ENCODE measurements at places on chromosomes 7 and 10. TPM values are rescaled to one million over a fixed set of nuclear protein-coding genes. Genes with fewer than 3 reads are reported as not detected.

- peaks cover 6% of the 10 kb centered on the region for H3K4me1 ChIP-seq
- H3K27ac ChIP-seq, result no peak overlapping the region
- no peaks in the 10 kb centered on the region for H3K36me3 ChIP-seq
- no peak overlapping the region for H3K4me3 ChIP-seq
- no peaks in the 10 kb centered on the region for H3K27me3 ChIP-seq
Observed at GRCh38 chr7:21819048-21819447, 126.7 kb downstream of the CDCA7L start.

DNA sequence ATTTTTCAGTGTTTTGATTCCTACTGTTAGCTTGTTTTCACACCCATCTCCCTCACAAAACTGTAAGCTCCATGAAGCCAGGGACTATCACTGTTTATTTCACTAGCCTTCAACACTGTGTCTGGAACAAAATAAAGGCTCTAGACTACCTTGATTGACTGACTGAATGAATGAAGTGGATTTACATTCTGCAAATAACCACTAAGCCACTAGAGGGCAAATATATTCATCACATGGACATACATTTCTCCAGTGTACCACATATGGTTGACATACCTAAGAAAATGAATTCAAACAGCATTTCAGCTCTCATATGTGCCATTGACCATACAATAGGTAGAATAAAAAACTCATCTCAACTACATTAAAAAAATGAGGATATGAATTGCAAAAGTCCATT lies 185.9 kb downstream of the RAB11FIP2 start:
- DNase-seq, result no peak
- H3K36me3 ChIP-seq, result no peaks in the 10 kb centered on the region
- no peak overlapping the region for H3K4me3 ChIP-seq
- H3K27ac ChIP-seq, result no peak overlapping the region

DNA sequence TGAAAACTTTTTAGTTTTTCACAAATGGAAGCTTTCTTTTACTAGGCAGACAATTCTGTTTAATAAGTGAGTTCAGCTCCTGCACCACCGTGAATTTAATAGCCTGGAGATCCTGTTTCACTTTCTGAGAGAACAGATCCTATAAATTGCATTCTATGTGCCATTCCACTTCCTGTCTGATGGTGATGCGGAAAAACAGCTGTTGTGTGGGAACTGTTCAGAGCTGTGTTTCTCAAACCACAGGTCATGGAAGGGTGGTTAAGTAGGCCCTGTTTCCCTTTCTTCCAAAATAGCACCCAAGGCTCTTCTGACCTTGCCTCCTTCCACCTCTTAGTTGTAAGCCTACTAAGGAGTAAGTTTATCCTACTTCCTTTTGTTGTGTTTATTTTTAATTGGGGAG lies 97.2 kb upstream of the DKK1 start:
- no peak overlapping the region for H3K4me3 ChIP-seq
- no peak overlapping the region for H3K27ac ChIP-seq
- H3K27me3 ChIP-seq, result no peaks in the 10 kb centered on the region
- H3K4me1 ChIP-seq, result no peaks in the 10 kb centered on the region
- no peaks in the 10 kb centered on the region for H3K36me3 ChIP-seq

- H3K27me3 ChIP-seq, result no peaks in the 10 kb centered on the region
- no peak overlapping the region for H3K27ac ChIP-seq
- peaks cover 4% of the 10 kb centered on the region for H3K4me1 ChIP-seq
- no peaks in the 10 kb centered on the region for H3K36me3 ChIP-seq
Observed at GRCh38 chr10:983971-984655, 4.1 kb upstream of the GTPBP4 start.

- no peak overlapping the region for H3K27ac ChIP-seq
- H3K4me1 ChIP-seq, result peaks cover 17% of the 10 kb centered on the region
- no peak overlapping the region for H3K4me3 ChIP-seq
- H3K27me3 ChIP-seq, result no peaks in the 10 kb centered on the region
- DNase-seq, result no peak
- peaks cover 32% of the 10 kb centered on the region for H3K36me3 ChIP-seq
Observed at GRCh38 chr7:128073671-128074310, 42.6 kb upstream of the LRRC4 start.

DNA sequence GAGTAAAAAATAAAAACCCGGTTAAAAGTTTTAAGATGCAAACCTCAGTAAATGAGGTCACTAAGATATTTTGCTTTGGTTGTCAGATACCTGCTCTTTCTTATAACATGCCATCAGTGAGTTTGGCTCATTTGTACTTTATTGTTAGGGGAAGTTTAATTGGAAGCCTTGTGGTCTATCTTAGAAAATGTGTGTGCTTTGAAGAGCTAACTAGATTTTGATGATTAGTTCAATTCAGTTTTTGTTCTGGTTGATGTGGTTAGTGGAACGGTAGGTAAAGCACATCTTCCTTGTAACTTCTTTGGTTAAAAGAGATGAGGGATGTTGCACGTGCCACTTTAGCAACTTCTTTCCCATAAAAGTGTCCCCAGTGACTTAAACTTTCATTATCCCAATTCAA lies 353.4 kb upstream of the GALNT17 start:
- H3K27me3 ChIP-seq, result no peaks in the 10 kb centered on the region
- DNase-seq, result no peak

DNA sequence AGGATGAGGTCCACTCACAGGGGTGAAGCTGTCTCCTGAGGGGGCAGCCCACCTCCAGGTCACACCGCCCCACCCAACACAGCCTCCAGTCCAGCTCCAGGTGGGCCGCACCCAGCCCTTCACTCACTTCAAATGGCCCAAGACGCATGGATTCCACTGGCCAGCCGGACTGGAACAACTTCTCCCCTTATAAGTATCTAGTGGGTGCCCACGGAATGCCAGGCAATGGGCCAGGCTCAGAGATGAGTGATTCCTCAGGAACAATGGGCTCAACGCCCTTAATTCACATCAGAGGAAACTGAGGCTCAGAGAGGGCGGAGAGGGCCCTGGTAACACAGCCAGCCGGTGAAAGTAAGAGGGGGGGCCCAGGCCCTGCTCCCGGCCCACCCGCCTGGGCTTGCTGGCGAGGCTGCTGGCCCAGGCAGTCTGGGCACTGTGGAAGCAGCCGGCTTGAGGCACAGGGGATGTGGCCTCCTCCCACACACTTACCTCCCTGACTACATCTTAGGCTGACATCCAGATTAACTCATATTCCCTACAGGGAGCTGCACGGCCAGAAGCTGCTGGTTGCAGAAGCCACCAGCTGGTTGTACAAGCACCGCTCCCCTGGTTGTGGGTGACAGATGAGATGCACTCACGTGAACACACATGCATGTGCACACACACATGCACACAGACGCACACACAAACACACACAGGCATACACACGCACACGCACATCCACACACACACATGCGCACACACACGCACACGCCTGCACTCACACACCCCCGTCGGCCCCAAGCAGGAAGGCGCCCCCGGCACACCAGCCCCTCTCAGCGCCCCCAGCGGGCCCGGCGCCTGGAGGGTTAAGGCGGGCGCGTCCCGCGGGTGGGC lies 1.0 kb upstream of the FAM20C start:
- no peak for DNase-seq
- peaks cover 10% of the 10 kb centered on the region for H3K4me1 ChIP-seq
- H3K36me3 ChIP-seq, result no peaks in the 10 kb centered on the region
- no peak overlapping the region for H3K4me3 ChIP-seq
- no peak overlapping the region for H3K27ac ChIP-seq

GRCh38 chr10:52308251-52309031 lies 5.6 kb upstream of the DKK1 start:
- H3K27ac ChIP-seq, result no peak overlapping the region
- peaks cover under 1% of the 10 kb centered on the region for H3K4me1 ChIP-seq
- H3K36me3 ChIP-seq, result no peaks in the 10 kb centered on the region
- no peak overlapping the region for H3K4me3 ChIP-seq

GRCh38 chr10:130203626-130204025 lies 67.4 kb downstream of the GLRX3 start:
- DNase-seq, result no peak
- H3K36me3 ChIP-seq, result no peaks in the 10 kb centered on the region
- no peak overlapping the region for H3K4me3 ChIP-seq
- no peaks in the 10 kb centered on the region for H3K4me1 ChIP-seq
- no peaks in the 10 kb centered on the region for H3K27me3 ChIP-seq

GRCh38 chr7:101814081-101814990 lies 3.1 kb upstream of the CUX1 start:
- H3K4me3 ChIP-seq, result peak overlapping the region; percentile 63
- H3K36me3 ChIP-seq, result no peaks in the 10 kb centered on the region
- DNase-seq, result no peak
- H3K27ac ChIP-seq, result no peak overlapping the region

- H3K4me1 ChIP-seq, result no peaks in the 10 kb centered on the region
- no peak within 1 kb of the TSS for H3K4me3 ChIP-seq
- no peak for DNase-seq
- no peaks in the 10 kb centered on the region for H3K36me3 ChIP-seq
Observed at GRCh38 chr7:130379921-130380860, at the start of gene CPA1. TSS of gene CPA1 (plus strand) at chr7:130380494. CDS start at chr7:130380521, 27 bp downstream.

GRCh38 chr10:89086801-89087521 lies 96.4 kb downstream of the FAS start:
- no peak for DNase-seq
- H3K36me3 ChIP-seq, result no peaks in the 10 kb centered on the region
- H3K4me3 ChIP-seq, result no peak overlapping the region
- H3K27ac ChIP-seq, result no peak overlapping the region
- H3K27me3 ChIP-seq, result no peaks in the 10 kb centered on the region
- H3K4me1 ChIP-seq, result no peaks in the 10 kb centered on the region

DNA sequence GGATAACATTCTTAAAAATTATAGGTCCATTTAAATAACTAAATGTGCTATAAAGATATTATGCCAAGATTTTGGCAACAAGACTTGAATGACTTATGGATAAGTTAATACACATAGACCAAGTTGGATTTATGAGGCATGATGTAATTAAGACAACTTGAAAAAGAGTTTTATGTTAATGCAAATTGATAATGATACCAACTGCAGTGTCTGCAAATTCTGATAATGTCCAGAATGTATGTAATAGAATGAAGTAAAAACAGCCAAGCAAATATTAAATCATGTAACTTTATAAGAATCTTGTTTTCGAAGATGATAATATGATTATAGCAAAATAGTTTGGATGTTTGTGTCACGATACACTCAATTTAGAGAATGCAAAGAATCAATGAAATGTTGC lies 868.3 kb downstream of the DNAJB9 start:
- H3K27ac ChIP-seq, result no peak overlapping the region
- no peaks in the 10 kb centered on the region for H3K36me3 ChIP-seq
- H3K4me3 ChIP-seq, result no peak overlapping the region
- DNase-seq, result no peak

GRCh38 chr10:123559823-123560092 lies 106.4 kb upstream of the GPR26 start:
- H3K27ac ChIP-seq, result no peak overlapping the region
- peaks cover 4% of the 10 kb centered on the region for H3K4me1 ChIP-seq
- H3K27me3 ChIP-seq, result peaks cover 52% of the 10 kb centered on the region
- DNase-seq, result no peak

DNA sequence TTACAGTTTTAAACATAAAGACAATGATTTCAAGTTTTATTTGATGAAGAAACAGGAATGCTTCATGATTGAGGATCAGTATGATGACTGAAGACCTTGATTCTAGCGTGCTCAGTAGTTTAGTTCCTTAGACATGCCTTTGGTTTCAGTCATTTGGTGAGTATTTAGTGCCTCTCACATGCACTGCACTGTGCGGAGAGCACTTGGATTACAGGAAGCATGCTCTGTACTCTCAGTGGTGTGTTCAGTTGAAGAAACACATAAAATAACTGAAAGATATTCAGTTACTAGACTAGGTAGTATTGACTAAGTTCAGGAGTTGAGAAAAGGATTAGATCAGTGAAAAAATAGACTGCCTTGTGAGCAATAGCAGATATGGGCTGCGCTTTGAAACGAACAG lies 25.5 kb downstream of the RBM17 start:
- no peak overlapping the region for H3K4me3 ChIP-seq
- H3K36me3 ChIP-seq, result peaks cover 15% of the 10 kb centered on the region
- peaks cover 2% of the 10 kb centered on the region for H3K4me1 ChIP-seq
- DNase-seq, result no peak
- no peak overlapping the region for H3K27ac ChIP-seq
- no peaks in the 10 kb centered on the region for H3K27me3 ChIP-seq

GRCh38 chr7:22445140-22445743 lies 54.7 kb downstream of the STEAP1B start:
- H3K4me1 ChIP-seq, result peaks cover 5% of the 10 kb centered on the region
- H3K27ac ChIP-seq, result no peak overlapping the region
- H3K36me3 ChIP-seq, result no peaks in the 10 kb centered on the region
- no peak overlapping the region for H3K4me3 ChIP-seq
- H3K27me3 ChIP-seq, result no peaks in the 10 kb centered on the region
- DNase-seq, result no peak

DNA sequence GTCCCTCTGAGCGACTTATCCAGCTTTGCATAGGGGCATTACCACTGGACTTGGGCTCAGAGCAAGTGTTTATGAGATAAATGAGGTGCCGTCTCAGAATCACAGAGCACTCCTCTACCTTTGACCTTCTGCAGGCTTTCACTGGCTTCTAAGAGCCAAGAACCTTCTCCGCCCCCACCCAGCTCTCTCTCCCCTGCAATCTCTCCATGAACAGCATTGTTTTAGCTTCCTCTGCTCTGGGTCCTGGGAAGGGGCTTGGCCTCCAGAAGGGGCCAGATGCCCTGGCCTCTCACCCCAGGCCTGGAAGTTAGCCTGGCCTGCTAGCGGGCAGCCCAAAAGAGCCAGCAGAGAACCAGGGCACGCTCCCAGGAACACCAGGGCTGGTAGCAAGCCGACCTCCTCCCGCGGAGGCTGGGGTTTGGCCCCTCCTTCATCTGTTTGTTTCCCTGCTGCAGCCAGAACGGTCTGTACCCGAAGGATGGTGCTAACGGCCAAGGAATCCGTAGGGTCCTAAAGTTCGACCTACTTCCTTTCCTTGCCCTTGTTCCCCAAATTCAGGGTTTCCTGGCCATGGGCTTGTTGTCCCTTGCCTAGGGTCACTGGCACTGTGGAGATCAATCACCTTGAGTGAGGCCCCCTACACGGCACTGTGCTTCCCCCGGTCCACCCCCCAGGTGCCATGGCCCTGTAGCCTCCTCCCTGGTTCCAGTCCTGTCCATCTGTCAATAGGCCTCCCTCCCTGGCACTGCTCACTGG lies 18.7 kb upstream of the DDIT4 start:
- H3K4me1 ChIP-seq, result peaks cover 43% of the 10 kb centered on the region
- H3K4me3 ChIP-seq, result peak overlapping the region; percentile 11
- no peaks in the 10 kb centered on the region for H3K36me3 ChIP-seq
- H3K27me3 ChIP-seq, result no peaks in the 10 kb centered on the region
- DNase-seq, result no peak

The IGFBP1 gene
- not detected for total RNA-seq

The COPS6 gene
- total RNA-seq, result 69.9 TPM

The HOXA5 gene
- 0.32 TPM for total RNA-seq

The WASHC2C gene
- 64.1 TPM for total RNA-seq

The GPNMB gene
- total RNA-seq, result 0.76 TPM

The LIPN gene
- not detected for total RNA-seq
